MV-4-11 (cell line): ENCODE measurements at places on chromosomes 2 and 18.

- DNase-seq, result no peak
These were observed 41.1 kb downstream of the COBLL1 start for GRCh38 chr2:164800572-164800971.

- DNase-seq, result no peak
These were observed 342.4 kb downstream of the TNS1 start for GRCh38 chr2:217660423-217660822.

DNA sequence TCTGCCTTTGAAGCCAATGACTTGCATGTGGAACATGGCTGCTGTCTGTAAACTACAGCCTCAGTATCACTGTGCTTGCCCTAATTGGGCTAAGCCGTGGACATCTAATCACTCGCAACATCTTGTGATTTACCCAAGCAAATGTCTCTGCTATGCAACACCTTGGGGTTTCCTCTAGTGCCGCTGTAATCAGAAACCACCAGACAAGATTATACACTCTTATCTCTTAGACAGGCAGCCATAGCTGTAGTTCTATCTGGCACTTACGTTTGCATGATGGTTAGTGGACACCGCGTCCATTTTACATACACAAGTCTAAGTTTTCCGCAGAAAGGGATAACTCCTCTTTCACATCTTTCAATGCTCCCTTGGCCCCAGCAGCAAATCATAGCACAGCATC is 204.3 kb upstream of the CCDC68 start:
- no peak for DNase-seq

DNA sequence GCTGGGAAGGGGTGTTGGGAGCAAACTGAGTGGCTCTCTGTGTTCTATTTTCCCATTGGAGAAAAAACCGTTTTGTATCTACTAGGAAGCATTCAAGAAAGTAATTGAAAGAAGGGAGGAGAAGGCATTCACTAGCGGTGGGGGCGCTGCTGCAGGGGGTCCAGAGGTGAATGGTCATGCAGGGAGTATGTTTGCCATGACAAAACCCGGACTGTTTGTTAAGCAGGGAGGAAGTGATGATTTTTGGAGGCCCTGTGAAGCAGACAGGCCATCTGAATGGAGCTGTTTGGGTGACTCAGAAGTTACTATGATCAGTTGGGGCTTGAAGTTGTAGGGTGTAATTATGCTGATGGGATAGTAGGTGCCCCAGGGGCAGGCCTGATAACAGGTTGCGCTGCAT is 7.0 kb downstream of the TAF4B start:
- peak; percentile 40 for DNase-seq
